A549 (cell line): ENCODE measurements at places on chromosomes 5 and 9. TPM values are rescaled to one million over a fixed set of nuclear protein-coding genes. Genes with fewer than 3 reads are reported as not detected.
A peak's percentile ranks its signal among the peaks of the same experiment; 100 is the strongest.

Gene ABO
- not detected in 3 replicates for polyA plus RNA-seq

Gene NIM1K
- polyA plus RNA-seq = 0.06 to 0.33 TPM (median 0.10 TPM) in 3 replicates

Gene GPR21
- not detected in 3 replicates for polyA plus RNA-seq

Gene PRKACG
- not detected in 3 replicates for polyA plus RNA-seq

Gene HTR4
- not detected in 3 replicates for polyA plus RNA-seq

DNA sequence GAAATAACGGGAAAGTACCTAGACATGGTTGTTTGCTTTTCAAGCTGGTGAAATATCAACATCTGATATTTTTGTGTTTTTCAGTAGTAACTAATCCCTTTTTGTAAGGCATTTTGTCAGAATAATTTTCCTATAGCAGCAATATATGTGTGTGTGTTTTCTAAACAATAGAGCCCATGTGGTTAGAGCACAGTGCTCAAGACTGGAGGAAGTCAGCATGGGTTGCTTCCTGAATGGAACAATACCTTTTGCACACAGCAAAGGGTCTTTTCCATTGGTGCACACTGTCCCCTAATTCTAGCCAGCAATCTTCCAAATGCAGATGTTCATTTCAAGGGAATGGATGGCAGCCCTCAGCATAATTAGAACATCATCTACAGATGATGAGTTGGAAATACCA lies 270.1 kb downstream of the AOPEP start:
- DNase-seq = no peak

DNA sequence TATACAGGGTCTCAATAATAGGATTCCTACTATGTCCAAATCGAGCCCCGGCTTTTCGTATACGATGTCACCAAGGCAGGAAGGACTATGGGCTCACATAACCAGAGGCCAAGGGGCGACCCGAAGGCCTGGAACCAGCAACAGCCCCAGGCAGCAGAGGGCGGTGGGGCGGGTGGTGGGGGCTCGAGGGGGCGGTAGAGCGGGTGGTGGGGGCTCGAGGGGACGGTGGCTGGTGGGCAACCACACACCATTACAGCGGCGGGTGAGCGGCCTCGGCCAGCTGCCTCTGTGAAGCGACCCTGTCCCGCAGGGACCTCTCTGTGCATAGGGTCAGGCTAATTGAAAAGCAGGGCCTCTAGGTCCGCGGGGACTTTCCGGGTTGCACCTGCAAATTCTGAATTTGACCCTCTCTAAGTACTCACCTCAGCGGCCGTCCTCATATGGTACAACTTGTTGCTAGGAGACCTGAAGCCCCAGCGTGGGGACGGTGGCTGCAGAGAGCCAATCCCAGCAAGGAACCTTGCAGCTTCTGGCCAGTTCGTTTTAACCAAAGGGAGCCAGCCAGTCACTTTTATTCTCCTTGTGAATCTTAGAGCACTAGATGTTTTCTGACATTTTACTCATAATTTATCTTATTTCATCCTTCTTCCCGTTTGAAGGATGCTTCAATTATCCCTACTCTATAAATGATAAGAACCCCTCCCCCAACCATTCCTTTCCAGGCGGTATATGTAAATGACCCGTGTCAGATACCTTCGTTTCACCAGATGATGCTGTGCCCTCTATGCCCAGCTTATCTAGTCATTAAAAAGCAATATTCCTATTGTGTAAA lies at the start of gene NME5:
TSS of gene NME5 (minus strand) at position 480 of the 832 bp plus-strand sequence. CDS start 648 bp downstream, outside the sequence.
- no peak for DNase-seq

DNA sequence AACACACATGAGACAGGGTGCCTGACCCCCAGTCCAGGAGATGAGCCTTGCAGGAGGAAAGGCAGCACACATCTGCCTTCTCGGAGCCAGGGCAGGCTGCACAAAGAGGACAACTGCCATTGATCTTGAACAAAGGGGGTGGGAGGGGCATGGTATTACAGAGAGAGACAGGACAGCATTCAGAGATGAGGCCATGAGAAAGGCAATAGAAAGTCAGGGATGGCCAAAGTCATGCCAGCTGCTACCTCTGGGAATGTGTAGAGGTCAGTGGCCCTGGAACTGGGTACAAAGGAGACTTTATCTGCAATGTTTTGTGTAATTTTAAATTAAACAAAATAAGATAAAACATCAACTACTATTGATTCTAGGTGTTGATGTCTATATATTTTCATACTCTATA lies 43.2 kb downstream of the WDR36 start:
- no peak for DNase-seq

GRCh38 chr9:96177005-96177718 lies 124.8 kb downstream of the HSD17B3 start:
- DNase-seq = no peak

GRCh38 chr5:169939731-169940130 lies 40.6 kb downstream of the INSYN2B start:
- DNase-seq = no peak

- no peak for DNase-seq
These were observed 8.0 kb downstream of the GFPT2 start for GRCh38 chr5:180345186-180345585.

GRCh38 chr5:54772684-54773083 lies 212.7 kb downstream of the ESM1 start:
- no peak for DNase-seq

- DNase-seq = no peak
These were observed 85.7 kb downstream of the GRAMD2B start for GRCh38 chr5:126508962-126509279.

DNA sequence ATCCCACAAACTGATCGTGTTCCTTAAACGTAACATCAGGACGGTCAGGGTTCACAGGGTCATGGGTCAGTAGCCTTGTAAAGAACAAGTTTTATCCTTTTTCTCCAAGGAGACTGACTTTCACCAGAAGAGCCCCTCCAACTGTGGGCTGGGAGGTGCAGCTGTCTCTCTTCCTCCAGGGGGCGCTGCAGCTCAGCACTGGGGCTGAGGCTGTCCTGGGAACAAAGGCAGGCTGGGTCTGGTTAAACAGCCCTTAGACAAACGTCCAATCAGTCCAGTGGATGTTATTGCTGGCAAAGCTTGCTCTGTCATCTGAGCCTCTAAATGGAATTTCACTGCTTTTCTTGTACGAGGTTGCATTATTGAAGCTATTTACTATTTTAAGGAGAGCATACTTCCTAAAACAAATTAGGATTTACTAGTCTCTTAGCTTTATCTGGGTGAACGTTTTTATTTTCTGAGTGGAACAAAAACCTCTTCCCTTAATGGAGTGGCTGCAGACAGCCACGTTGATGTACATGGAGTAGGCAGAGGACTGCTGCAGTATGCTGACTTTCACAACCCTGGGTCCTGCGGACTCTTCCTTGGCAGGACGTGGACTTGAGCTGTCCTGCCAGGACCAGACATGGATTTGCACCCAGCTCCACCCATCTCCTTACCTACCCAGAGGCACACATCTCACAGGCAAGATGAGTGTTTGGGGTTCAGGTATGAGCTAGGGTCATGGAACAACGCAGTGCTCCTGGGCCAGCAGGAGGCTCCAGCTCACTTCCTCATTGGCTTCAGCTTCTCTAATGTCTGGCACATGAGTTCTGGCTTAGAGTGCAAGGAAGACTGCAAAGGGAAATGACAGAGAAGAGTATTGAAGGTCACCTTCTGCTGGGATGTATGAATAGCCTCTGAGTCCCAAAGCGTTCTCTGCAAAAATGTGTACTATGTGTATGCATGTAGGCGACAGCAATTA lies 7.8 kb downstream of the EXOSC2 start:
- peak; percentile 74 for DNase-seq

- no peak for DNase-seq
These were observed 198.7 kb upstream of the C9orf72 start for GRCh38 chr9:27771803-27772545.

GRCh38 chr5:57695179-57695578 lies 212.6 kb upstream of the ACTBL2 start:
- no peak for DNase-seq

GRCh38 chr9:107269681-107270080 lies 13.4 kb upstream of the RAD23B start:
- no peak for DNase-seq
